Naive thymus-derived CD8-positive, alpha-beta T cell (primary cell): ENCODE measurements at places on chromosomes 11 and 22. TPM values are rescaled to one million over a fixed set of nuclear protein-coding genes. Genes with fewer than 3 reads are reported as not detected.

The SHISA8 gene
- polyA plus RNA-seq = not detected

The FOLR2 gene
- polyA plus RNA-seq = not detected

The ACO2 gene
- 64.2 TPM for polyA plus RNA-seq

The ALX4 gene
- polyA plus RNA-seq = not detected

The ANO9 gene
- polyA plus RNA-seq = 8.6 TPM

DNA sequence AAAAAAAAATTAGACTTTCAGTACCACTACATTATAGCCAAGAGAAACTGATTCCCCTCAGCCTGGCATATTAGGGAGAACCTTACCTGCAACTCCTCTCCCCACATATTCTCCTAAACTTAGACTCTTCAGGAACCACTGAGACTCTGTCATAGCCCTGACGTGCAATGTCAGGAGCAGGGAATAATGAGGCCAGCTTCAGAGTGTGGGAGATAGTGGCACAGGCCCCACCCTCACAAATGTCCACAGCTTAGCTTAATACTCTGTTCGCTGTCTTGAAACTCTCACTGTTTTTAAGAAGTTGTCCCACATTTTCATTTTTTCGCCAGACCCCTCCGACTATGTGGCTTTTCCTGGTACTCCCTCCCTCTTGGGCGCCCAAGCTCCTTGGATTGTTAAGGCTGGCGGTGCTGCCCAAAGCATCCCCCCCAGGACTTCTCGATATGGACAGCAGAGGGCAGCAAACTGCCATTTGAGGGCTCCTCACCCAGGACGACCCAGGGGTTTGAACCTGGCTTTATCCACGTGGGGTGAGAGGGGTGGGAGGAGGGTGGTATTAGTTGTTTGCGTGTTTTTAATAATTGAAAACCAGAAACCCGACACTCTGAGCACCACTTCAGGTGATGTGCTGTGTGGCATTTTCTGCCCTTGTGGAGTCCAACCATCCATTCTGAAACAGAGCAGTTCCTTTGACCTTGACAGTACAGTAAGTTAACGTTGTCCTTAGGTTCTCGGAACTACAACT lies 45.2 kb upstream of the RASSF10 start:
- DNase-seq = peak; percentile 32

DNA sequence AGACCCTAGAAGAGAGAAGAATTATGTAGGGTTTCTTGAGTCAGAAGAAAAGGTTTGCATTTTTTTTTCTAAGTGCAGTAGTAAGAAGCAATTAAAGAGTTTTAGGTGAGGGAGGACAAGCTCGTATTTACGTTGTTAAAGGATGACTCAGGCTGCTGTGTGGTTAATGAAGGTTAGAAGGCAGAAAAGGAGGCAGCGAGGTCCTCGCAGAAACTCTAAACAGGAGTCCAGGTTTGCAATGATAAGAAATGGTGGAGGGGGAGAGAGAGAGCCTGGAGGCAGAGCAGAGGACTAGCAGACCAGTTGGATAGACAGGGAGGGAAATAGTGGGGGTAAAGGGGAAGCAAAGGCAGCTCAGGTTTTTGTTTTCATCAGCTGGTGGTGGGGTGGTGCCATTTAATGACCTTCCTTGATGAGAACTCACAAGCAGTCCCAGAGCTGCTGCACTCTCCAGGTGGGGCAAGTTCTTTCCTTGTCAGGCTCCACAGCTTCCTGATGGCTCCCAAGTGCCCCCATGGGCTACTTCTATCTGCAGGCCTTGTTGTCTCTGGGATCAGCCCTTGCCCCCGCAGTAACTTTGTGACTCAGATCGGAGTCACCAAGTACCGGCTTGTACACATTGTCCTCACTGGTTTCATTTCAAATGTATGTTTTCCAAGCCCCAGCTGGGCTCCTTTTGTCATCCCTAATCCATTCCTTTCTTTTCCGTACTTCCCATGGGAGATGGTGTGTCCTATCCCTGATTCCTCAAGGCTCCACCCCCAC lies 8.3 kb upstream of the INSC start:
- DNase-seq = no peak

DNA sequence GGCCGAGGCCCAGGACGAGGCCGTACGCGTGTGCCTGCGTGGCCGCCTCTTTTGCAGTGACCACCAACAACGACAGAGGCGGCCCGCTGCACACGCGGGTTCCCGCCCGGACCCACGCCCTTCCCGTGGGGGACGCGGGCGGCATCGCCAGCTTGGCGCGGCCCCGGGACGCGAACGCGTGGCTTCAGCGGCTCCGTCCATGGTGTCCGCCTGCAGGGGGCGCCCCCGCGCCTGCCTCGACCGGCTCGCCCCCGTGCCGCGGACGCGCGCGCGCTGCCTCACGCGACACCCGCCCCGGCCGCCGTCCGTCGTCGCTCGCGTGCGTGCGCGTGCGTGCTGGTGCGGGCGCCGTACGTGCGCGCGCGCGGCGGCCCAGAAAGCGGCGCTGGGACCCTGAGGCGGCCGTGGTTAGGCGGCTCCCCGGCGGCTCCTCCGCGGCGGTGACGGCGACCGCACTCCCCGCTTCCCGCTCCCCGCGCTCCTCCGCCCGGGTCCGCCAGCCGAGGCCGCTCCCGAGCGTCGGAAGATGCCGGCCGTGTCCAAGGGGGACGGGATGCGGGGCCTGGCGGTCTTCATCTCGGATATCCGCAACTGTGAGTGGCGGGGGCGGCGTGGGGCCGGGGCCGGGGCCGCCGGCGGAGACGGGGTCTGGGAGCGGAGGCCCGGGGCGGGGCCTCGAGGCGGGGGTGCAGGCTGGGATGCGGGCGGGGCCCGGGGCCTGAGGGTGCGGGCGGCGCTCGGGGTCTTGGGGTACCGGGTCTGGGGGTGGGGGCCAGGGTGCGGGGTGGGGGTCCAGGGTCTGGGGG lies at the start of gene AP2A2:
Gene AP2A2 (plus strand): TSS at position 375 of the 806 bp plus-strand sequence. CDS start 152 bp downstream, at position 527.
- peak; percentile 94 for DNase-seq

DNA sequence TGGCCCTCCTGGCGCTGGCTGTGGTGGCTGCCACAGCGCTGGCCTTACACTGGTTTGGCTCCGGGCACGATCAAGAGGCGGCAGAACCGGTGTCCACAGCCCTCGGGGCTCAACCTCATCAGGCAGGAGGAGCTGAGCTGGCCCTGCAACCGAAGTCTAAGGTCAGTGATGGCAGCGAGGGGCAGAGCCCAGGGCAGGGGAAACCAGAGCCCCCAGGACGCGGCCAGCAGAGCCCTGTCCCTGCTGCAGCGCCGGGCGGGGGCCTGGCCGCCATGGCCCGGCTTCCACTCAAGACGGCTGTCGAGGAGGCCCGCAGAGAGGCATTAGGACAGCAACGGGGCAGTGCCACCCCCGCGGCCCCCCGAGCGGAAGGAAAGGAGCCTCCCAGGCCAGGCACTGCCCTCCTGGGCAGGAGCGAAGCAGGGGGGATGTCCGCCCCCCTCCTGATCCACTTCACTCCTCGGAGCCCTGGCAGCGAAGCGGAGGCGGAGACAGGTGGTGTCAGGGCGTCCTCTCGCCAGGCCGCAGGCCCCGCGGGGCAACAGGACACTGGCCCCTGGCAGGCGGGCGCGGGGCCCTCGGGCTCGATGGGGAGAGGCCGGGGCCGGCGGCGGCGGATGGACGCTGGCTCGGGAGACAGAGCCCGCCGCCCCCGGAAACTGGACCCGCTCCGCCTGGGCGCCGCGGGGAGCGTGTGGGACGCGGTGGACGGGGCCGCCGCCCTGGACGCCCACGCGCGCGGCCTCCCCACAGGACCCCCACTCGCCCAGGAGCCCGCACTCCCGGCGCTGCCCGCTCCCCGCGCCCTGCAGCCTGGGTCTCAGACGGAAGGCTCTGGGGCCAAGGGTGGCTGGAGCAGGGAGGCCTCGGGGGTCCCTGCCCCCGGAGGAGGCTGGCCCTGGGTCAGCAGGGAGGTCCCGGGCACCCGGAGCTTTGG lies 895 bp downstream of the KLHDC7B start:
- DNase-seq = no peak

GRCh38 chr11:19829109-19829837 lies 116.6 kb downstream of the NAV2 start:
- DNase-seq = no peak

DNA sequence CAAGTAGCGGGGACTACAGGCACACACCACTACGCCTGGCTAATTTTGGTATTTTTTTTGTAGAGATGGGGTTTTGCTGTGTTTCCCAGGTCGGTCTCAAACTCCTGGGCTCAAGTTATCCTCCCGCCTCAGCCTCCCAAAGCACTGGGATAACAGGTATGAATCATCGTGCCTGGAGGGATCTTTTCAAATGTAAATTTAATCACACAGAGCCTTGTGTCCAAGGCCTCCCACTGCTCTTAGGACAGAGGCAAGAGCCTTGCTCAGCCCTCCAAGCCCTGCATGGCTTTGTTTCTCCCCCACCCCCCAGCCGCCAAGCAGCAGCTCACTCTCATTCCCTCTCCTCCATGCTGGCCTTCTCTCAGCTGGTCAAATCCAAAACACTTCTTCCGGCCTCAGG lies 75.3 kb upstream of the CREB3L1 start:
- no peak for DNase-seq

- no peak for DNase-seq
These were observed 114.1 kb downstream of the MAML2 start for GRCh38 chr11:96228910-96229309.

GRCh38 chr11:129992161-129992944 lies 10.3 kb downstream of the PRDM10 start:
- DNase-seq = peak; percentile 15

DNA sequence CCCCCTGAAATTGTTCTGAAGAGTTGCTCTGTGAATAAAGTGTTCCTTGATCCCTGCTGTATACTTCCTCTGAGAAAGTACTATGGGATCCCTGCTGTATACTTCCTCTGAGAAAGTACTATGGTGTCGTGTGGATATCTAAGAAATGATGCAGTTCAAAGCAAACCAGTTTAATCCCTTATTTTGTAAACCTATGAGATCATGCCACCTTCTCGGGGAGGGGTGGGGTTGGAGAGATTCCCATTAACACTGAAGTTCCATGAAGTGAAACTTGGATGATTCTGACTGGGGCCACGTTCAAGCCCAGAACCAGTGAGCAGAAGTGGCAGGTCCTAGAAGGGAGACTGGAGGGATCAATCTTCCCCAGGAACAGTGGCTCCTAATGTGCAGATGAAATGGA lies 13.0 kb upstream of the TP53AIP1 start:
- DNase-seq = no peak

DNA sequence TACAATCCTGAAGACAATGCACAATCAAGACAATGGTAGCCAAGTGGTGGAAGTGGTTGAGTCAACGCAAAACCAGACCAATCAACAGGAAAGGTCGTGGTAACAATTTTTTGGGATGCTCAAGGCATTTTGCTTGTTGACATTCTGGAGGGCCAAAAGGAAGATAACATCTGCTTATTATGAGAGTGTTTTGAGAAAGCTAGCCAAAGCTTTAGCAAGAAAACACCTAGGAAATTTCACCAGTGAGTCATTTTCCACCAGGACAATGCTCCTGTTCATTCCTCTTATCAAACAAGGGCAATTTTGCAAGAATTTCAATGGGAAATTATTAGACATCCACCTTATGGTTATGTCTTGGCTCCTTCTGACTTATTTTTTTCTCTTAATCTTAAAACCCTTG lies 1932.2 kb upstream of the RAG2 start:
- no peak for DNase-seq
